ENCODE measurements at places on chromosomes 12 and 14.

DNA sequence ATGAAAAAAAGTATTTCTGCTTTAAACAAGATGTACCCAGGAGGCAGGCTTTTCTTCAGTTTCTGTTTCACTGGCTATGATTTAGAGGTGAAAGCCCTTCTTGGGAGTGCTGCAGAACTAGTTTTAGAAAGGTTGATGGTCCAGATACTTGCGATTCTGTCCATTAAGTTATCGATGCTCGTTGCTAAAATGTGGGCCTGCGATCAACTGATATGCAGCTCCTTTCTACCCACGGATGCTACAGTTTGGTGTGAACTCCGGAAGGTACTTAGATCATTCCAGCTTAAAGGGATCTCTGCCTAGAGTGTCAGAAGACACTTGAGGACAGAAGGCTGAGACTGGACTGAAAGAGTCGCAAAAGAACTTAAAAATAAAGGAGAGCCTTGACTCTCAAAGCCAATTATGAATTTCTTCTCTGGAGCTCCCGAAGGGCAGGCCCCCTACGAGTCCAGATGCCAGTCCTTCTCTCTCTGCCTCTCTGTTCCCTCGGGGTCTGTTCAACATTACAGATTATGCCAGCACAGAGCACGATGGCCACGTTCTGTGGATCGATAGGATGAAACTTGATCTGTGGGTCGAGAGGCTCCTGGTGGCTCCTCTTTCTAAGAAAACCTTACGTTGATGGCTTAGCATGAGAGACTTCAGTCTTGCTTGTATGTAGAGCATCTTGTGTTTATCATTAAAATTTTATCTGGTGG lies 40.0 kb downstream of the FBXW8 start:
- DNase-seq = no peak

- DNase-seq = no peak
These were observed 1088.3 kb upstream of the SEL1L start for GRCh38 chr14:82621881-82622450.

DNA sequence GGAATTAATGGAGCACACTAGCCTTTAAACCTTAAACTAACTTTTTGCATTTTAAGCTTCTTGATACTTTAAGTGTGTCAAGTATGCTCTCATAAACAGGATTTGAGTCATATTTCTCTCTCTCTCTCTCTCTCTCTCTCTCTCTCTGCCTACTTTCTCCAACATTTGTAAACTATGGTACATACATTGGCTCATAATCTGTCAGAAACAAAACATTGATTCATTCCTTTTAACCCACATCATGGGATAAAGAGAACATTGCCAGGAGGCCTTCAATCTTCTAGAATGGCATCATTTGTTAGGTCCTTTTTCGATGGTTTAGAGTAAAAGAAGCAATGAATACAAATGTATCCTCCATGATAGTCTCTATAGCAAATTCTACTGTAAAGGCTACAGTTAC lies 81.6 kb upstream of the RERGL start:
- DNase-seq = no peak

- DNase-seq = no peak
These were observed 5.0 kb upstream of the NPAS3 start for GRCh38 chr14:32933629-32934072.

- DNase-seq = no peak
These were observed 411.0 kb upstream of the SOX5 start for GRCh38 chr12:24360461-24360860.

DNA sequence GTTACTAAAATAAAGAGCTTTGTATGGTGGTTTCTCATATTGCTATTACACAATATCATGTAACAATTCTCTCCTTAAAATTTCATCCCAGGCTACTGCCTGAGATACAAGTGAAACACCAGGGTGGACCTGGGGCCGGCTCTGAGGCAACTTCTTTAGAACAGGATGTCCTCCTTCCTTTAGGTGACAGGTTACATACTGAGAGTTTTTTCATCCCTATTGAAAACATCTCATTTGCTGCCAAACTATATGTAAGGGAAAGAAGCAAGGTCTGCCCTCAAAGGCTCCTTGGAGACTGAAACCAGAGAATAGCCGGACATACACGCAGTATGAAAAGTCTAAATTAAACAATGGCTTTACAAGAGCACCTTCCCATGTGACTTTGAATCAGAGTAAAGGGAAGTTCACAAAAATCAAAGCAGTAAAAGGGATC lies 139.9 kb downstream of the DUSP6 start:
- no peak for DNase-seq

Measured in NCI-H345 (cell line).